GM06990 (cell line): ENCODE measurements at places on chromosomes 11 and 22.

DNA sequence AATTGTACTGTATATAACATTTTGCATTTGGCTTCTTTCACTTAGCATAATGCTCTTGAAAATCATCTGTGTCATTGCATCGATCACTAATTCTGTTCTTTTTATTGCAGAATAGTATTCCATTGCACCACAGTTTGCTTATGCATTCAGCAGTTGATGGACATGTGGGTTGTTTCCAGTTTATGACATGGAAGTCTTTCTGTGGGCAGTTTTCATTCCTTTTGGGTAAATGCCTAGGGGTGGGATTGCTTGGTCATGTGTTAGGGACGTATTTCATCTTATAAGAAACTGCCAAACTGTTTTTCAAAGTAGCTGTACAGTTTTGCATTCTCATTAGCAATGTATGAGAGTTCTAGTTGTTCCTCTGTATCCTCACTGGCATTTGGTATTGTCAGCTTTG, 127.0 kb downstream of the HIPK3 start:
- DNase-seq, result no peak

- no peak for DNase-seq
Observed at GRCh38 chr11:66325263-66325671, 8.4 kb upstream of the CD248 start.

DNA sequence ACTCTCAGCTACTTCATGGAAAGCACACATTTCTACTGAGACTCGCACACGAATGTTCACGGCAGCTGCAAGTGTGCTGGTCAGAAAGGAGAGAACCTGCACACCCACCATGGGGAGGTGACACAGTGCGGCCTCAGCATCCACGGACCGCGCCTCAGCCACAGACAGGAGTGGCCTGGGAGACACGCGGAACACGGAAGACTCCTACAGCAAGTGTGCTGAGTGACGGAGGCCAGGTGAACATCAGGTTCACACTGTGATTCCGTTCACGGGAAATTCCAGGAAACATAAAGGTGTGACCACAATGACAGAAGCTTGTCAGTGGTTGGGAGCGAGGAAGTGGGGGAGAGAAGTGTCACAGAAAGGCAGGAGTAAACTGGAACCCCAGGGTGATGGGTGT, 13.3 kb upstream of the MOB2 start:
- DNase-seq, result no peak

DNA sequence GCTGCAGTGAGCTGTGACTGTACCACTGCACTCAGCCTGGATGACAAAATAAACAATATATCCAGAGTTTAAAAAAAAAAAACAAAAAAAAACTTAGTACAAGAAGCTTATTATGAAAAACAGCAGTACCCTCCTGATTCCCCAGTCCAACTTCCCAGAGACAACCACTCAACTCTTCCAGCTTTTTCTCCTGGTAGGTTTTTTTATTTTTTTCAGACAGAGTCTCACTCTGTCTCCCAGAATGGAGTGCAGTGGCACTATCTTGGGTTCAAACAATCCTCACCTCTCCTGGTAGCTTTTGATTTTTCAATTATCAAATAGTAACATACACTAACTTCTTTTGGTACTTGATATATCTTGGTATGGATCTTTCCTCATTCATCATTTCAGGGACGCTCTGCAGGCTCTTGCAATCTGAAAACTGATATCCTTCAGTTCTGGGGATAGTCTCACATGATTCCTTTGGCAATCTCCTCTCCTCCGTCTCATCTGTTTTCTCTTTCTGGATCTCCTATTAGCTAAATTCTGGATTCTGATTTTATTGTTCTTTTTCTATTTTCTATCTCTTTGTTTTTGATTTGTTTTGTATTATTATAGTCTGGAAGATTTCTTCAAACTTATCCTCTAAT, 44.9 kb downstream of the ALG9 start:
- no peak for DNase-seq

DNA sequence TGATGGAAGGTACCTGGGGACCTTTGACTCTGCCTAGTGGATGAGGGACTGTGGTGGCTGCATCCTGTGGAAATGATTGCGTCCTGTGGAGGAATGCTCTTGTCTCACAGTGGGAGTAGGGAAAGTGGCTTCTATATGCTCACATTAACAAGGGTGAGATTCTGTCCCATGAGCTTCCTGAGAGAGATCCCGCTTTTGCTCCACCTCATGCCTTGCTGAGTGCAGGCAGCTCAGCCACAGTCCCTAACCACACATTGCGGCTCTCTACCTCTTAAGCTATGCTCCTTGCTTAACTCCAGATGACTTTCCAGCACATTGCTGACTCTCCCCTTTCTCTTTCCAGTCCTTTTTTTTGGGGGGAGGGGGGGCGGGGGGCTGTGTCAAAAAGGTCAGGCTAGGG, 45.0 kb downstream of the TEAD1 start:
- no peak for DNase-seq

GRCh38 chr11:47469361-47470179, 20.6 kb upstream of the RAPSN start:
- DNase-seq, result no peak

- DNase-seq, result no peak
Observed at GRCh38 chr11:133832991-133833897, 12.1 kb downstream of the SPATA19 start.

DNA sequence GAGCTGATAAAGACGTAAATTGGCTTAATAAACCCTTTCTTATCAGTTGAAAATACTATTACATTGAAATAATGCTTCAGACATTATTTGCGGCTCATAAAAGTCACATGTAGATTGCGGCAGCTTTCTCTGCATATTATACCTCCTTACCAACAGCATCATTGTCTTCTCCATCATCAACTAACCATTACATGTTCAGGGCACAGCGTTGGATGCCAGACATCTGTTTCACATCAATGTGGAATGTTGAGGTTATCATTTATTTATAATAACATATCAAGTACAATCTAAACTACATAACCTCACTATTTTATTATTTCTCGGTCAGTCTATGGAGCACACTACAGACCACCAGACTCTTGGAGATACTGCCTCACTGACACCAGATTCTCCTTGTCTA, 573.8 kb upstream of the FAT3 start:
- no peak for DNase-seq

GRCh38 chr11:60950933-60951605, 907 bp downstream of the SLC15A3 start:
- peak; percentile 65 for DNase-seq

DNA sequence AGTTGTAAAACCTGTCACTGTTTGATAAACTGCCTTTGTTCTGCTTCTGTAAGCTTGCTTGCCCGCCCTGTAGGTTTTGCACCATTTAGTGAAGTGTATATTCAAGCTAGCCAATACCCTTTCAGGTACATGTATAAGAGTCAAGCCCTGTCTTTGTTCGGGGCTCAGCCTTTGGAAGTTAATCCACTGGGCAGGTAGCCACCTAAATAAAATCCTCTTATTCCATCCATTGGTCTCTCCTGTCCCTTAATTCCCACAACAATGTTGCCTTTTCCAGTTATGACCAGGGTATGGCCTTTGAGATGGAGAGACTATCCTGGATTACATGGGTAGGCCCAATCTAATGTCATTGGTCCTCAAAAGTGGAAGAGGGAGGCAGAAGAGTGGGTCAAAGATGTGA, 34.0 kb downstream of the NXPE1 start:
- no peak for DNase-seq

GRCh38 chr11:4465407-4465806, 16.3 kb downstream of the OR52K2 start:
- DNase-seq, result no peak

- no peak for DNase-seq
Observed at GRCh38 chr22:47632701-47633100, 870.3 kb downstream of the TBC1D22A start.

DNA sequence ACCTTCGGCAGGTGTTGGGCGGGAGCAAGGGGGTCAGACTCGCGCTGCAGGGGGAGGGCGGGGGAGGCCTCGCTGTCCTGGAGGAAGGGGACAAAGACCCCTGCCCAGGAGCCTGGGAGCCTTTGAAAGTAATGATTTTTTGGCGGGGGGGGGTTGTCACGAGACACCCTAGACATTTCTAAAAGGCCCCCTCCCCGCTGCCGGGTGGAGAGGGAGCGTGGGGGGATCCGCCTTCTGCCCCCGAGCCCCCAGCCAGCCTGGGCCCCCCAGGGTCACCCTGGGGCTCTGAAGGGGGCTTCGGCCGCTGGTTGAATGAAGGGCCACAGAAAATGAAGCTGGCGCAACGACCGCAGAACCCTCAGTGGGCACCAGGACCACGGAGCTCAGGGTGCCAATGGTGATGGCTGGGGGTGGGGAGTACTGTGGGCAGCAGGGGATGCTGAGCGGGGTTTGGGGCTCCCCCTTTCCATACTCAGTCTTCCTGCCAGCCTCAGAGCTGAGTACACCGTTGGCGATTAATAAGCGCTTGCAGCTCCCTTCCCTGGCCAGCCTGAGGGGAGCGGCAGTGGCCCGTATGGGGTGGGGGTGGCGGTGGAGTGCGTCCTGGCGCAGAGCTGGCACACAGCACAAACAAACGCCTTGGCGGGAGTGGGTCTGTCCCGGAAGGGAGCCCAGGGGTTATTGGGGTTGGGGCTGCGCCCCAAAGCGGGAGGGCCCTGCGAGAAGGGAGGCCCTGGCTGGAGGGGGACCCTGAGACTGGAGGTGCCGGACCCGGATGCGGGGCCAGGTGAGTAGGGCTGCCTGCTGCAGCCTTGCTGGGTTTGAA, 1.2 kb upstream of the DUSP8 start:
- no peak for DNase-seq

DNA sequence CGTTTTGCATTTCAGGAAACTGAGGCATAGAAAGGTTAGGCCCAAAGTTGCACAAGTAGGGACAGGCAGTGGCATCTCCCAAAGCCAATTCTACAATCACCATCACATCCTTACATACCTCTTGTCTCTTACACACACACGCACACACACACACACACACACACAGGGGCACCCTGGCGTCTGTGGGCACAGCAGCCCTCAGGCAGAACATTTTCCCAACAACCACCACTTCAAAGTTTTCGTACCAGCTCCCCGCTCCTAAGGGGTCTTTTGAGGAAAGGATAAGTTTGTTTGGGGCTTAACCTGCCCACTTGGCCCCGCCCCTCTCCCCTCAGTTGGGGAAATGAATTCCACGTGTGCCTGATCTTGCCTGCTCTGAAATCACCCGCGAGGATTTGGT, 14.7 kb upstream of the LRRC32 start:
- no peak for DNase-seq

DNA sequence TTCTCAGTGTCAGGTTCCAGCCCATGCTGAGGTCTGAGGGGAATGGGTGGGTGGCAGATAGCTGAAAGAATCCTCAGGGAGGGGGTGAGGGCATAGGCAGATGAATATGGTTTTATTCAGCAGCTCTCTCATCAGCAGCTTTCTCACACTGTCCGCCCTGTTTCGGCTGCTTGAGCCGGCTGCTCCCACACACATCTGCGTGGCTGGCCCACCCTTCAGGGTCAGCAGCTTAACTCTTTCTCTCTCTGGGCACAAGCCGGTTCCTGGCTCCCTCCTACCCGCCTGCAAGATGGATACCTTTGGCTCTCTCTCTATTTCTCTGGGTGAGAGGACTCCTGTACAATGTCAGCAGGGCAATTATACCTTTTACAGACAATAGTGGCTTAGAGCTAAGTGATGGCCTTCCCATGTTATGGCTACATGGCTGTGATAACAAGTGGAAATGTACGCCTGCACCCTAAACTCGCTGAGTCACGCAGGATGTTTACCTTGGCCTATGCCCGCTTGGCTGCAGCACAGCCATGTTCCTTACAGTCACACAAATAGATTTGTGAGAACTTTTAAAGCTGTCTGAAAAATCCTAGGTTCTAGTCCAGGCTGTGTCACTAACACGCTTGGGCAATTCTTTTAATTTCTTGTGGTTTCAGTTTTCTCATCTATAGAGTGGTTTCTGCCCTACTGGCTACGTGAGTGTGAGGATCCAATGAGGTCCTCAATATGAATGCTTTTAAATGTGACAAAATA, 4.1 kb downstream of the MMP20 start:
- DNase-seq, result no peak

- no peak for DNase-seq
Observed at GRCh38 chr11:73614591-73614990, 16.7 kb upstream of the FAM168A start.

DNA sequence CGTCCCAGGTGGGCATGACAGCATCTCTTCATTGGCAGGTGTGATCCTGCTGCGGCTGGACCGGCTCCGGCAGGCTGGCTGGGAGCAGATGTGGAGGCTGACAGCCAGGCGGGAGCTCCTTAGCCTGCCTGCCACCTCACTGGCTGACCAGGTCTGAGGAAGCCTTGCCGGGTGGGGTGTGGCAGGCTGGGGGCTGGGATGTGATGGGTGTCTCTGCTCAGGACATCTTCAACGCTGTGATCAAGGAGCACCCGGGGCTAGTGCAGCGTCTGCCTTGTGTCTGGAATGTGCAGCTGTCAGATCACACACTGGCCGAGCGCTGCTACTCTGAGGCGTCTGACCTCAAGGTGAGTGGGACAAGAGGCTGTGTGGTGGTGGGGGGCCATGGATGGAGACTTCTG, 3.5 kb downstream of the LARGE2 start:
- peak; percentile 6 for DNase-seq

DNA sequence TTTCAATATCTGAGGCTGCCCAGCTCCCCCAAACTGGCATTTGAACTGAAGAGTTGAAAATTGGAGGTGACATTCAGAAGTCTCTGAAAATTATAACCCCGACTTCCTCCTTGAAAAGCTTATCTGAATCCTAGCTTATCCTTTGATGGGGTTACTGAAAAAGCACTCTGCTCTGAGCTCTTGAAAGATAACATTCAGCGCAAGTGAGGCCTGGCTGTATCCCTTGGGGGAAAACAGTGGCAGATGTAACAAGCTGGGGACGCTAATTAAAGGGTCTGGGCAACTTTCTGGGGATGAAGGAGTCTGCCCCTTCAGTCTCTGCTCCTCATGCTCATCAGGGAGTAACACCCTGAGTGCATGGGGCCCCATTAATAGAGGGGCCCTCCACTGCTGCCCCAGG, 402.0 kb upstream of the CADM1 start:
- DNase-seq, result no peak

DNA sequence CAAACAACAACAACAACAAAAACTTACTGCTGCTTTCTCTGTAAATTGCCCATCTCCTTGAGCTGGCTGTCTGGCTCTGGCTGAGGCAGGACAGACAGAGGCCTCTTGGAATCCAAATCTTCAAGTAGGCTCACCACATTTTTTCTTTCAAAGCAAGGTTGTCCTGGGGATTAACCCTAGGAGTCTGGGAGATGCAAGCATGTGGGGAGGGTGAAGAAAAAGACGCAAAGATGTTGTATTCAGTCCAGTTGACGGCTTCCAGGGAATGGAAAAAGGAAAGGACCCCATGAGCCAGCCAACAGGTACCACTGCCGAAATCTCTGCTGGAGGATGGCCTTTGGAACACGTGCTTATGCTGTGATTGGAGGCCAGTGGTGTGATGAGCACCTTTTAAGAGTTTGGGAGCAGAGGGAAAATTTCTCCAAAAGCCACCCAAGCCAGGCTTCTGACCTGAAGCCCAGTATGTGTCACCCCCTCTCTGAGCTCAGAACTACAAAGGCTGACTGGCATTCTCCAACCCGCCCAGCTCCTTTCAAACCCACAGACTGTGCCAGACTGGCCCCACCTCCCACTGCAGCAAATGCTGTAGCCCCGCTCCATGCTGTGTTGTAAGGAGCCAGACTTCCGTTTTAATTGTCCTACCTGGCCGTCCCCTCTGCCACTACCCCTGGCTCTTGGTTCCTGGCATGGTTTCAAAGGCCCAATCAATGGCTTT, 10.8 kb downstream of the BLID start:
- no peak for DNase-seq
